Head of caudate nucleus (tissue), 42 donors: ENCODE measurements at places on chromosomes 6 and 20.

DNA sequence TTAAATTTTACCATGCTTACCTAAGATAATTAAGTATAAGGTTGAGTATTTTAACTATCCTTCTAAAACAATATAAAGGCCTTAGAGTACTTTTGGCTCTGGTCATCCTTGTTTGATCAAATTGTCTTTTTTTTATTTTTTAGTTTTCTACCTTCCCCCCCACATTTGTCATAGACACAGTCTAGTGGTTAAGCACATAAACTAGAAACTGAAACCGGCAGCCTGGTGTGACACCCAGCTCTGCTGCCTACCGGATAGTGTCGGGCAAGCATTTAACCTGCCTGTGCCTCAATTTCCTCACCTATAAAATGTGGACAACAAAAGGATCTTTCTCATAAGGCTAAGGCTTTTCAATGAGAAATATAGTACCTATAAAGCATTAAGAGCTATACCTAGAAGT lies 21.6 kb upstream of the TULP4 start:
- DNase-seq: no peak

DNA sequence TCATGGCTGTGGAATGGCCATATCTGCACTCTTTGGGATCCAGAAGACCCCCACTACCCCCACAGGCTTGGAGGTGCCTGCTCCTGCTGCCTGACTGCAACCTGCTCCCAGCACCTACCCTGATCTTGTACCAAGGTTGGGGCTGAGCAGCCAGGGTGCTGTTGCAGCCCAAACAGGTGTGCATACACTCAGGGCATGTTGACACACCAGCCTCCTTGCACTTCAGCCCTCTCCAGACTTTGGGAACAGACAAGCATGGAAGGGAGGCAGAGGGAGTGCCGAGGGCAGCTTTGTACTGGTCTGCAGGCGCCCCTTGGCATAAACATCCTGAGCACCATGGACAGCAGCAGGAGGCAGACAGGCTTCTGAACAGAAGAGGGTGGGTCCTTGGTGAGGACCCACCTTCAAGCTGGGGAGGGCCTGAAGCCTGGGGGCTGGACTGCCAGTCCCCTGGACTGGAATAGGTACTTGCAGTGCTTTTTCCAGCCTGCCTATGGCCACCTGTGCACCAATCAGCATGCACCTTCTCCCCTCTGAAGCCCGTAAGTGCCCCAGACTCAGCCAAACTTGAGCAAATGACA lies 1675.8 kb downstream of the HACE1 start:
- no peak for DNase-seq

- no peak for DNase-seq
Measured at GRCh38 chr6:142633317-142633716, 311.7 kb downstream of the HIVEP2 start.

GRCh38 chr6:164967102-164967501 lies 342.3 kb downstream of the C6orf118 start:
- no peak for DNase-seq

GRCh38 chr6:167782698-167783517 lies 43.8 kb upstream of the AFDN start:
- DNase-seq: no peak

- DNase-seq: no peak
Measured at GRCh38 chr20:45968801-45969711, 2.9 kb downstream of the ZNF335 start.
